CD4-positive, alpha-beta T cell treated with Interferon gamma for 1 hour (primary cell): ENCODE measurements at places on chromosomes 1 and 21.
A peak's percentile ranks its signal among the peaks of the same experiment; 100 is the strongest.

- DNase-seq, result no peak
Measured at GRCh38 chr1:118381197-118381869, 196.3 kb upstream of the SPAG17 start.

- DNase-seq, result no peak
Measured at GRCh38 chr1:205677167-205677566, 3.1 kb downstream of the SLC45A3 start.

- no peak for DNase-seq
Measured at GRCh38 chr1:3609769-3610526, 1.4 kb downstream of the MEGF6 start.

GRCh38 chr1:117107364-117107763, 14.2 kb downstream of the TRIM45 start:
- DNase-seq, result no peak

- DNase-seq, result no peak
Measured at GRCh38 chr1:118987468-118988185, 516 bp downstream of the TBX15 start.

GRCh38 chr1:245566952-245567351, 412.2 kb downstream of the KIF26B start:
- DNase-seq, result no peak

- DNase-seq, result peak; percentile 63
Measured at GRCh38 chr1:43529206-43529731, 1.4 kb upstream of the PTPRF start.

DNA sequence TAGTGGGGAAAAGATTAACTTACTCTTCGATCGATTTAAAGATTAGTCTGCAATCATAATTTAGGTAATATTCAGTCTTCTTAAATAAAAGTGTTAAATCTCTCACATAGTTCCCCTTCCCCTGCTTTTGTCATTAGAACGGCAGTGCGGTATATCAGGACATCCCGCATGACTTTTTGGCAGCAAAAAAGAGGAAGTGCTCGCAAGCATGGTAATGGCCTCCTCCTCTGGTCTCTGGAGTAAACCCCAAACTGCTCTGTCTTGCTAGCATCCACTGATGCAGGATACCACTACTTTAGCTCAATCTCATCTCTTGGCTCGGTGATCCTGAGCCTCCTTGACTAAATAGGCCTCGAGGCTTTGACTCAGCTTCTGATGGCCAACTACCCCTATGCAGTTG, 78.7 kb upstream of the VAV3 start:
- DNase-seq, result peak; percentile 57

DNA sequence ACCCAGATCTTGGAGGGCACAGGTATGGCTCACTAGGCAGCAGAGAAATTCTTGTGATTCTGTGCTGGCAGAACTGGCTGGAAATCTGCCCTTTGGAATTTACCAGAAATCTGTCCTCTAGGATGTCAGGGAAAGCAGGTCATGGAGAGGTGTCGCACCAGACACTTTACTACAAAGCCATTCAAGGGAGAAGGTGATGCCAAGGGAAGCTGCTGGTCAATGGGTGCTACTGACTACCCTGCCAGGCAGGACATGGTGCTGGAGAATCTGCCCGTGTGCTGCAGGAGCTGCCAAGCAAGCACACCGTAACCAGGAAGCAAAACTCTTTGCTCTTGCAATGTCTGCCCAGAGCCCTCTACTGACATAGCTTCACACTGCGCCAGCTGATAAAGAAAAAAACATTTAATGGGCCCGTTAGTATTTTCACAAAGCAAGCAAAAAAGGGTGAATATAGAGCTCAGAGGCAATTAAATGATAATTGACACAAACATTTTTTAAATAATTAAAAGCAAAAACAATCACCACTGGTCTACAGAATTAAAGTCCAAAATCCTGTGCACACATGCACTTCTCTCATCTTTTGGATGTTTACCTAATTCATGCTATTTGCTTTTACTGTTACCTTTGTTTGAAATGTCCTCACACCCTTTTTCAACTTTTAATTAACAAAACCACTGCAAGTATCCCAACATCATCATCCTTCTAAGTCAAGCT, 7.2 kb upstream of the FBXO28 start:
- peak; percentile 3 for DNase-seq

- DNase-seq, result no peak
Measured at GRCh38 chr1:43199093-43199726, 27.1 kb downstream of the CFAP57 start.

DNA sequence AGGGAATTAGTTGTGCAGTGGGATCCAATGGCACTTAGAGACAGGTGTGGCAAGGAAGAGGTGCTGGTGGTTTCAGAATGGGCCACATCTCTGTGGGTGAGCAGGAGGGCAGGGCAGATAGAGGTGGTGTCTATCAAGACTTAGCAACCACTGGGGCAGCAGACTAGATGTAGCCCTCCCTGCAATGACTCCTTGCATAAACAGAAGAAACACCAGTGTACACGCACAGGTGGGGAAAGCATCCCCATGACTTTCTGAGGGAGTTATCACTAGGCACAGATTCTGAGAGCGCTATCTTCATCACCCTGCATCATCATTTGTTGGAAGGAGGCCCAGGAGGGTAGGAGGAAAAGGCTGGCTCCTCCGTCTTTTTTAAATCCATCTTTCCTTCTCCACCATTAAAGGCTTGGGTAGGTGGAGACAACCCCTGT, 58.4 kb downstream of the PLXNA2 start:
- no peak for DNase-seq
